Upper lobe of right lung (tissue), 1 donor: ENCODE measurements at places on chromosomes 4 and X. TPM values are rescaled to one million over a fixed set of nuclear protein-coding genes. Genes with fewer than 3 reads are reported as not detected.

DNA sequence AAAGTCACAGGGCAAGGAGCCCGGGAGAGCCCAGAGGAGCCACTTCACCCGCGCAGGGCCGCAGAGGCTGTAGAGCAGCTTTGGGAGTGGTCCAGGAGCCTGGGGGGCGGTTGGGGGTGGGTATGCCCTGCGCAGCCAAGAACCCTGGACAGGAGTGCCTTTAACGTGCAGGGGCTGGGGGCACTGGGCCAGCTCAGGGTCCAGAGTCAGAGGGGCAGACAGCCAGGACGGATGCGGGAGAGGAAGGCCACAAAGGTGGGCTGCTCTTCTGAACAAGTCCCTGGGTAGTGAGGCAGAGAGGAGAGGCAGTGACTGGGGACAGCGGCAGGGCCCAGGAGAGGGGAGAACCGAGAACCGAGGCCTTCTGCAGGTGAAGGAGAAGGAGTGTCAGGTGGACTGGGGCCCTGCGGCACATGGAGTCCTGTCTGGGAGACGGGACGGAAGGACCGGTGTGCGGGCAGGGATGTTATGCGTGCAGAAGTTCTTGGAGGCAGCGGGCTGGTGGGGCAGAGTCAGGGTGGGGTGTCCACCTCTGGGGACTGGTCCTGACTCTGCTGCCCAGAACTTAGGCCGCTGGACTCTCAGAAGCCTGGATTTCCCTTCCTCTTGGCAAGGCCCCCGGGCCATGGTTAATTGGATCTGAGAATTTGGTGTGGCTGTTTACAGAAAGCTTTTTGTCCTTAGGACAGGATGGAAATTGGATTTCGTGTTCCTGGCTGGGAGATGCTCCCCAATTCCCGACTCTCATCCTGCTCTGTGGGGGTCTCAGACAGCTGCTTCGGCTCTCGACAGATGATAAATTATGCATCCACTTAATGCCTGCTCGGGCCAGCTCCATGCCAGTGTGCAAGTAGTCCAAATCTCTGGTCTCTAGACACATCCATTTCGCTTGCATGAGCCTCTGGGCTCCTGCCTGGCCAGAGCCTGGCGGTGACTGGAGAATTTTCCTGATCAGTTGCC, 31.9 kb downstream of the ADRA2C start:
- DNase-seq: no peak

The SFRP2 gene
- 12.5 TPM for total RNA-seq

GRCh38 chr4:90515191-90515590, 388.0 kb downstream of the CCSER1 start:
- no peak for DNase-seq

DNA sequence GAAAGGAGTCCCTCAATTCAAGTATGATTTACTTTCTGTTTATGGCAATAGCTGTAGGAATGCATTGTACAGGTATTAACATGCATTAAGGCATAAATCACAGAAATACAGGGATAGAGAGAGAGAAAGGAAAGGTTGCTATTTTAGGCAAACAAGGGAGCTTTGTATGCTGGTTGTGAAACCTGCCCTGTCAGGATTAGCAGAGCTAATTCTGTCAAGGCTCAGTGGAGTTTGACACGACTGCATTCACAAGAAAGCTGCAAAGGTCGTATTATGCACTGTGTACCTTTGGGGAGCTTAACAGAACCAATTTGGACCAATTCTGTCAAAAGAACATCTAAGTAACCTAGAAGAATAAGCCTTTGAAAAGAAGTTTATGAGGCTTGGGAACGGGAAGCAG, 239.3 kb downstream of the GRIA2 start:
- DNase-seq: no peak

DNA sequence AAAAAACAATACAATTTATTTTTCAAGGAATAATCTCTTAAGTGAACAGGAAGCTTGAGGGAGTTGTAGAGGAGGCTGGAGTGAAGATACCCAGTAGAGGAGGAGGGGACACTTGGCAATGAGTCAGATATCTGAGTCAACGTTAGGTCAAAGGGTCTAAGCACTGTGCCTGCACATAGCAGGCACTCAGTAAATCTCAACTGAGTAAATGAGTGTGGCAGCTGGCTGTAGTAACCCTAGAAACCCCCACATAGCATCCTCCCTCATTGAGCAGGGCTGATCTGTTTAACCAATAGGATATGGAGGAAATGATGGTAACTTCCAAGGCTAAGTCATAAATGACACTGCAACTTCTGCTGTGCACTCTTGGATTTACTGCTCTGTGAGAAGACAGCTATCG, 186.0 kb upstream of the FAM241A start:
- DNase-seq: no peak
